Activated T-cell treated with anti-CD3 and anti-CD28 coated beads, Interleukin-2, amount 50 U/mL, for 72 hours (primary cell): ENCODE measurements at places on chromosomes 2 and 18. TPM values are rescaled to one million over a fixed set of nuclear protein-coding genes. Genes with fewer than 3 reads are reported as not detected.

DNA sequence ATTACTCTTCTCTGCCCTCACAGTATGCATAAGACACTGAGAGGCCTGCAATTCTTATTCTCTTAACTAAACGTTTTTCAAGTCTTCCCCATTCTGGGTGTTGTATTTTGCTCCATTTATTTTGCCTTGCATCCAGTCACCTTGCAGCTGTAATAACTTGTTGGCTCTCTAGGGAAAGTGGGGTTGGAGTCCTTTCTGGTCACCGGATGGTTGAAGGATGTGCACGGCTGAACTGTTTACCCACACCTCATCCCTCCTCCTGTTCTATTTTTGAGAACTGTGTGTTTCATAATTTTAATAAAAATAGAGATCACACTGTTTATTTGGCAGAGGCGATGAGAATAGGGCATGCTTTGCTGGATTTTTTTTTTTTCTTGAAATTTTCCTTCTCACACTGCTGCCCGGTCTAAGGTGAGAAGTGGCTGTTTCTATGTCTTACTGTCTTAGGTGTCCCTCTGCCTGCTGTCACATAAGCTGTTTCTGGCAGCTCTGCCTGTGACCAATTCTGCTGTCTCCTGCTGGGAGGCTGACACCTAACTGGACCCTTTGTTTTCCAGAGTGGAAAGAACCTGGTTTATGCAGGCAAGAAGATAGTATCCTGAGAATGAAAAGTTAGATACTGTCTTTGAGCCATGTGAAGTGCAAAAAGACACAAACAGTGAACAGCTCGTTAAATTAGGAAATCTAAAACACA lies 342.6 kb downstream of the DPP10 start:
- DNase-seq = no peak

DNA sequence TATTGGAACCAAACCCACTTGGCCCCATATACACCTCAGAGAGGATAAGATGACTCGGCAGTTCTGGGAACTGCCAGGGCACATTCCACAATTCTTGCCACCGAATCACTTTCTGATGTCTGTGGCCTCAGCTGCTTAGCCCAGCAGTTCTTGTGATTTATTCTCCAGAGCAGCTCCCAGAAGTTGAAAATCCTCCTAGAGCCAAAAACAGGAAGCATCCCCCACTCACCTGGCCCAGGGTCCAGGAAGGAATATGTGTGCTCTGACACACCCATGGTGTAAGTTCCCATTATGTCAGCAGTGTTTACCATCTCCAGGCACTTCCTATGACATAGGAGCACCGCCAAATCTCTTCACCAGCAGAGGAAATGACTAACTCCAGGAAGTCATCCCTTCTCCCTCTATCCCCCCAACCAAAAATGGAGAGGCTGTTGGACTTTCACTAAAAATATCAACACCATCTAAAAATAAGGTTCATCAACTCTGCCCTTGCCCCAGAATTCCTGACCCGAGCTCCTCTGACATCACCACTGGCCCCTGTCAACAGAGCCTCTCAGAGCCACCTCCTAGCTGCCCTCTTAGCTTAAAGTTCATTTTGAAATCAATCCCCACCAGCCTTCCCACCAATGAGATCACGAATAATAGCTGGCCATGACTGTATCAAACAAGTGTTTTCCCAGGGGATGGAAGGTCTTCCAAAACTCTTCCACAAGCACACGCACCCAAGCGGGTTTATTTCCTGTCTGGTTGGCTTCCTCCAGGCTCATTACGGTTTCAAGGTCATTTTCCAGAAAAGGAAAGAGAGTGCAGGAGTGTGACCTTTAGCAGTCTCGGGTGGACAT lies 223.1 kb upstream of the PARD3B start:
- DNase-seq = no peak

DNA sequence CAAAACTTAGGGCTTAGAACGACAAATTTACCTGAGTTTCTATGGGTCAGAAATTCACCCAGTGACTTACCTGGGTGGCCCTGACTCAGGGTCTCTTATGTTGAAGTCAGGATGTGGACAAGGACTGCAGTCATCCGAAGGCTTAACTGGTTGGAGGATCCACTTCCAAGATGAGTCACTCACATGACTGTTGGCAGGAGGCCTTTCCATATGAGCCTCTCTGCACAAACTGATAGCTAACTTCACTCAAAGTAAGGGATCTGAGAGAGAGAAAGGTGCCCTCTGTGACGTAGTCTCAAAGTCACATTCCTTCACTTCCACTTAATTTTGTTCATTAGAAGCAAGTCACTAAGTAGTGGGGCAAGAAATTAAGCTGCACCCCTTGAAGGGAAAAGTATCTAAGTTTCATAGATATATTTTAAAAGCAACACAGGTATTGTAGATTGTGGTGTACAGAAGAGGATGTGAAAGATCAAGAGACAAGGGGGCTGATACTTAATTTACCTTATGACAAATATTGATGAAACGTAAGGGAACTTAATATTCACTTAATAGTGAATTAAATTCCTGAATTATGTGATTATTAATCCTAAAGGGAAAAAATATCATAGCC lies 48.4 kb downstream of the TANK start:
- no peak for DNase-seq

The ITGA4 gene
- 47.5 TPM for total RNA-seq
